ENCODE measurements at places on chromosomes 2 and 18. TPM values are rescaled to one million over a fixed set of nuclear protein-coding genes. Genes with fewer than 3 reads are reported as not detected.

Gene ARL6IP6
- 17.5 TPM for total RNA-seq

Gene EPHA4
- 17.7 TPM for total RNA-seq

Gene ACOXL
- not detected for total RNA-seq

Gene TMEM247
- not detected for total RNA-seq

Gene ESPNL
- total RNA-seq, result not detected

DNA sequence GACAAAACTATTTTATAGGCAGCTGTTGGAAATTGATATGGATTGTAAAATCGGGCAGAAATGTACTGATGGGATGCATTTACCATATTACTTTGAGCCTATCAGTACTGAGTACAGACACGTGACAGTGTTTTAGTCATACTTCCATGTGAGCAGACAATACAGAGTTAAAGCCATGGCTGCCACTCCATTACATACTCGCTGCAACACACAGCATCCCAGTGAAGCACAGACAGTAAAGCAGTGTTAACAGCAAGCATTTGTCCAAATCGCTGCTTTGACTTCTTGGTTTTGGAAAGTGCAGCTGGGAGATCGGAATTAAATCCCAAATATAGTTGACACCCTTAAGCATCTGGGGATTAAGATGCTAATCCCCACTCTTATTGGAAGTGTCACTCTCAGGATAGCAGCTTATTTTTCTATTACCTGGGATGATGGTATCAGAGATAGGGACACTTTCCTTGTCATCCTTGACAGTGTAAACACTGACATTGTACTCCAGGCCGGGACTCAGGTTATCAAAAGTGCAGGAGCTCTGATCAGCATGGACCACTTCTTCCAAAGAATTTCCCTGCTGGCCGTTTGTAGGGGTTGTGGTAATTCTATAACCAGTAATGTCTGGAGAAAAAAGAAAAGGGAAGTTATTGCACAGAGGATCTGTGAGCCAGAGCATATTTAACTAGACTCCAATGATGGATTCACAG is 41.6 kb downstream of the FN1 start:
- DNase-seq, result no peak

- no peak for DNase-seq
These were observed 62.1 kb upstream of the OTOS start for GRCh38 chr2:240202586-240202985.

- DNase-seq, result no peak
These were observed 90.8 kb downstream of the ZFP36L2 start for GRCh38 chr2:43135583-43135982.

DNA sequence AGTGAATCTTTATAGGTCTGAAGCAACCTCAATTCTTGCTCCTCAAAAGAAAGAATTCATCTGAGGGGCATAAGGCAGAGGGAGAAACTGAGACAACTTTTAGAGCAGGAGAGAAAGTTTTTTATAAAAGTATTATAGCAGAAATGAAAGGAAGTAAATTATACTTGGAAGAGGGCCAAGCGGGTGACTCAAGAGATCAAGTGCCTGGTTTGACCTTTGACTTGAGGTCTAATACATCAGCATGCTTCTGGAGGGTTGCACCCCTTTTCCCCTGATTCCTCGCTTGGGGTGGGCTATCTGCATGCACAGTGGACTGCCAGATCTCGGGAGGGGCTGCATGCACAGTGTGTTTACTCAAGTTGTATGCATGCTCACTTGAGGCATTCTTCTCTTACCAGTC is 268.5 kb upstream of the LRATD1 start:
- no peak for DNase-seq

DNA sequence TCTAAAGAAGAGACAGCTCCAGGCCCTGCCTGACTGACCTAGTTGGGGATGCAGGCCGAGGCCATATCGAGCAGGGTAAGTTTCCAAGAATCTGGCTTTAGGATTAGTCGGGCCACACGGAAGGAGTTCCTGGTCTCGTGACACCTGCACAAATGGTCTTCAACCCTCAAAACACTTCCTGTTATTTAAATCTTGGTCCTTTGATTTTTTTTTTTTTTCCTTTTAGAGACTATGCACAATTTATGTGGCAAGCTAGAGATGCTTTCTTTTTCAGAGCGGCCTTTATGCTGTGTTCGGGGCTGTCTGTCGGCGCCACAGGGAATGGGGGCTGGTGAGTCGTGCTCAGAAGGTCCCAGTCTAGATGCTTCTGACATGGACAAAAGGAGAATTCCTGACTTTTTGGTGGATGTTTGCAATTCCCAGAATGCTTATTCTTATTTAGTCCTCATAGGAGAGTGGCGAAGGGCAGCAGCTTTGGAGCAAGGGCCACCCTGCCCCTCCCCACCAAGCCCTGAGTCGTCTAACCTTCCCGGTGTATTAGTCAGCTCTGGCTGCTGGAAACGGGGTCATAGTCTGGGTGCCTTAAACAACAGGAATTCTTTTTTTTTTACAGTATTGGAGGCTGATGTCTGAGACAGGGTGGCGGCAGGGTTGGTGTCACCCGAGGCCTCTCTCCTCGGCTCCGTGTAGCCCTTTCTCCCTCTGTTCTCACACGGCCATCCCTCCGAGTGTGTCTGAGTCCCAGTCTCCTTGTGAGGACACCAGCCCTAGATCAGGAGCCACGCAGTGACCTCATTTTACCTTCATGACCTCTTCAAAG is 27.4 kb downstream of the HPCAL1 start:
- no peak for DNase-seq

DNA sequence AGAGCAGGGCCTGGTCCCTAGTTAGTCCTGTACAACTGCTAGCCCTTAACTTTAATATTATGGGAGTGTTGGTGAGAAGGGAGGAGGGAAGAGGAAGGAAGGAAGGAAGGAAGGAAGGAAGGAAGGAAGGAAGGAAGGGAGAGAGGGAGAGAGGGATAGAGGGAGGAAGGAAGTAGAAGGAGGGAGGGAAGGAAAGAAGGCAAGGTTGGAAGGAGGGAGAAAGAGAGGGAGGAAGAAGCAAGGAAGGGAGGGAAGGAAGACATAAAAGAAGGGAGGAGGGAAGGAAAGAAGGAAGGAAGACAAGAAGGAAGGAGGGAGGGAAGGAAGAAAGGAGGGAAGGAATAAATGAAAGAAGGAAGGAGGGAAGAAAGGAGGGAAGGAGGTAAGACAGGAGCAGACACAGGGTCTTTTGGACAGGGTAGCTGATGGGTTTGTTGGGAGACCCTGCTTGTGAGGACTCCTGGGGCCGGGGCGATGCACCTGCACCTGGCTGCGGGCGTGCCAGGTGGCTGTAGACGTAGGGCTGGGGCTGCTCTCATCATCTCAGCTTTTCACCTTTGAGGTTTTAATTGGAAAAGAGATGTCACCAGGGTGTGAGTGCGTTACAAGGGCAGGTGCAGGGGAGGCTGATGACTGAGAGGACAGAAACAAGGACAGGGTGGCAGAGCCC is 5.9 kb upstream of the POMC start:
- DNase-seq, result no peak

- DNase-seq, result no peak
These were observed 48.4 kb upstream of the NAB1 start for GRCh38 chr2:190600293-190601103.

DNA sequence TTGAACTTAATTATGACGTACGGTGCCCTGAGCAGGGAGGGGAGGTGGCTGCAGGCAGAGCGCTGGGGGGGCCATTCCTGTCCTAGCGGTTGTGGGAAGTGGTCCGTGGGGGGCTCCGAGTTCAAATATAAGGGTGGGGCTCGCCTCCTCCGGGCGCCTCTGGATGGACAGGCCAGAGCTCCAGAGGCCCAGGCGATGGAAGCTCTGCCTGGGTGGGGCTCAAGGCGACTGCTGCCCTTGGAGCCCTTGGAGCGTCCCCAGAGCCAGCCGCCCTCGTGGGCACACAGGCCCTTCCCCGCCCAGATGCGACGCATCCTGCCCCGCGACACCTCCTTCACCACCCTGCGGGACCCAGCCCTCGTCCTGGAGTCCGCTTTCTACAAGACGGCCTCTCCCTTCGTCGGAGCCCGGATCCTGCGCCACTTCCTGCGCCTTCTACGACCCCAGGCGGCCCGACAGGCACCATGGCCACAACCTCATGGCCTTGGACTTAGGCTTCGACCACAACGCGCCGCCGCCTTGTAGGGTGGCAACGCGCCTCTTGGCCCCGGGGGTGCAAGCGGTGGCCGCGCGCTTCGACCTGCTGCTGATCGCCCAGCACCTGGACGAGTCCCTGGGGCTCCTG is 10.5 kb downstream of the AQP12B start:
- no peak for DNase-seq

DNA sequence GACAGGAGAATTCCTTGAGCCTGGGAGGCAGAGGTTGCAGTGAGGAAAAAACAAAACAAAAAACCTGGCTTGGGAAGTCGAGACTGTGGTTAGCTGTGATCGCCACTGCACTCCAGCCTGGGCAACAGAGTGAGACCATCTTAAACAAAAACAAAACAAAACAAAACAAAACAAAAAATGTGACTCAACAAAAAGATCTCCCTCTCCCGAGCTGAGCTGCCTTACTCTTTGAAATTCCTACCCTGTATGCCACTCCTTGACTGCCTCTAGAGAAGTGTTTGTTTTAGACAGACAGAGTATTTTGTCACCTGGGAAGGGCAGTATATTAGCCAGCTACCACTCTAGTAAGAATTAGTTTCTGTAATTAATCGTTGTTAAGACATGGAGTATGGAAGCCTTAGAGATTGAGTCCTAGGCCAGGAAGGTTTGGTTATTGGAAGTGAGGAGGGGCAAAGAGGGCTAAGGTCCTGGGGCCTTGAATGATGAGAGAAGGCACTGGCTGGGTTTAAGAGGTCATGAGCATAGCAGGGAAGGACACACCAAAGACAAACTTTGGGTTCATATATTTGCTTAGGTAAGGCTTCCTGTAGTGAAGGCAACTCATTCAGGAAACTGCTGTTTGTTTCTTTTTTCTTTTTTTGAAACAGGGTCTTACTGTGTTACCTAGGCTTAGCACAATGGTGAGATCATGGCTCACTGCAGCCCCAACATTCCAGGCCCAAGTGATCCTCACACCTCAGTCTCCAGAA is 56.0 kb downstream of the HAUS1 start:
- no peak for DNase-seq

- no peak for DNase-seq
These were observed 6.5 kb upstream of the LOXHD1 start for GRCh38 chr18:46663539-46663938.

Measured in sciatic nerve (tissue), 2 donors.